ENCODE measurements at places on chromosomes 1 and 21.

- no peak for DNase-seq
These were observed 46.7 kb downstream of the H3-3A start for GRCh38 chr1:226108935-226109828.

GRCh38 chr1:244821134-244821533, 14.3 kb upstream of the COX20 start:
- DNase-seq = no peak

GRCh38 chr1:221350091-221350490, 391.8 kb downstream of the DUSP10 start:
- no peak for DNase-seq

DNA sequence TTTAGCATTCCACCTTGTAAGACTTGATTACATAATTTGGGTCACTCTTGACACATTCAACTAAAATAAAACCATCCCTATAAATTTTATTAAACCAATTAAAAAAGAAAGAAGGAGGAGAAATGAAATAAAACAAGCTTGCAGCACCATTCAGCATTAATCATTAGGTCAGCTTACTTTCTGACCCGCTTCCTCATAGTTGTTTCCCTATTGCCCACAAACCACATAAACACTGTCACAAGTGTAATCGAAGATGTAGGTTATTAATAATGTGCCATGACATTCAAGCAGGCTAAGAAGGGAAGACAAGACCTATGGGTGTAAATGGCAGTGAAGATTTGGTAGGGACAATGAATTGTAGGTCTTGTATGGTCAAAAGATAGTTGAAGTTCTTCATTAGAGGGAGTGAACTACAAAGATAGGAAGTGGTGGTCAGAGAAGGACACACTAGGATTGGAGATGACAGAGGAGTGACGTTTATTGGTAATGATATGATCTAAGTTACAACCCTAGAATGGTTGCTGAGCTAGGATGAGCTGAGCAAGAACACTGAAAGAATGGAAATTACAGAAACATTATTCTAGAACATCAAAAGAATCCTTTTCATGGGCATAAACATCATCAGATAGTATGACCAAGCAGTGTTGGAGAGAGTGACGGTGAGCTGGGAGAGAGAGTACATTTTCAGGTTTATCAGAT, 231.5 kb downstream of the KCNT2 start:
- DNase-seq = no peak

GRCh38 chr1:24021403-24022266, 41.5 kb upstream of the SRSF10 start:
- no peak for DNase-seq

GRCh38 chr1:29690156-29690555, 453.8 kb downstream of the PTPRU start:
- no peak for DNase-seq

Data from HuH-7 (cell line).